ENCODE measurements at places on chromosomes 4 and X.

DNA sequence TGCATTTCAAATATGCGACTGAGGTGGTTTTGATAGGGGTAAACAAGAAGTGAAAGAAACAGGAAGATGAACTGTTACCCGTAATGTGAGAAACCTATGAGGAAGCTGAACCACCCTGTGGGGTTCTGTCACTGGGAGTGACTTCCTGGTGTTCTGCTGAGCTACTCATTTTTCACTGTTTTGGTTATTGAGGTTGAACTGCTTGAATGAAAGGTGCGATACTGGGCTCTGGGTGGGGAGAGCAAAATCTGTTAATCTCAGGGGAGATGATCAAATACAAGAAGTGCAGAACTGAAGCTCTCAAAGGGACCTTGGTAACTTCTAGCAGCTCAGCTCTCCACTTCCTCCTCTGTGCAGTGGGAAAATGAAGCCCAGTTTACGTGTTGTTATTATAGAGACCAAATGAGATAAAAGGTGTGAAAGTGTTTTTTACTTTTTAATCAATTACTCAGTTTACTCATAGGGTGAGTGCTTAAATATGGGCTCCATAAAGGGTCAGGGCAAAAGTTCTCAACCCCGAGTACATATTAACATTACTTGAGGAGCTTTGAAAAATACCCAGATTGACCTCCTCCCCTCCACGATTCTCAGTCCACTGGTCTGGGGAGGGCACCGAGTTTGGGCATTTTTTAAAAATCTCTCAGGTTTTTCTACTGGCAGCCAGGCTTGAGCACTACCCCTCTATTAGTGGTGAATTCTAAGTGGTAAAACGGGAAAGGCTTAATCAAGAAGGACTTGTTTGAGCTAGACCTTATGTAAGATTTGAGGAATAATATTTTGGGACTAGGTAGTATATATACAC, 66.7 kb downstream of the COQ2 start:
- no peak for DNase-seq

DNA sequence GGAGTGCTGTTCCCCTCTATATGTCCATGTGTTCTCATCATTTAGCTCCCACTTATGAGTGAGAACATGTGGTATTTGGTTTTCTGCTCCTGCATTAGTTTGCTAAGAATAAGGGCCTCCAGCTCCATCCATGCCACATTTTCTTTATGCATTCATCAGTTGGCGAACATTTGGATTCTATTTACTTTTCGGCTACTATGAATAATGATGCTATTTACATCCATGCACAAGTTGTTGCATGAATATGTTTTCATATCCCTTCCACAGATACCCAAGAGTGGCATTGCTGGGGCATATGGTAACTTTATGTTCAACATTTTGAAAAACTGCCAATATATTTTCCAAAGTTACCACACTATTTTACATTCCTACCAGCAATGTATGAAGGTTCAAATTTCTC, 13.8 kb upstream of the DDX53 start:
- no peak for DNase-seq

DNA sequence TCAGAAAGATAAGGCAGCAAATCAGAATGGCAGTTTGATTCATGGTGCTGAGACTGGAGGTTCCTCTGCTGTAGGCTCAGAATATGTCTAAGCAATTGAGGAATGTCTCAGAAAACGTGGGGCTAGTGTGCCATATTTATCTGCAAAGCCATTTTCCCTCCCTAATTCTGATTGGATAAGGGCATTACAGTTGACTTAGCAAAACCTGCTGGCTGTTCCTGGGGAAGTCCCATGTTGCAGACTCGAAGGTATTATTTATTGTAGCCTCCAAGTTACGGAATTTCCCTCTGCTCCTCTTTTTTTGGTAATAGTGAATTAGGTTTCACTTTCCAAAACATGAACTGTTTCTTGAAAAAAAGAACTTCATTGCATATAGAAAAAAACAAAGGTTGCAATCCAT, at the start of gene CXCL10:
CXCL10 (minus strand) TSS at position 109 of the 400 bp plus-strand sequence; CDS start at position 43, 66 bp downstream.
- peak; percentile 30 for DNase-seq

DNA sequence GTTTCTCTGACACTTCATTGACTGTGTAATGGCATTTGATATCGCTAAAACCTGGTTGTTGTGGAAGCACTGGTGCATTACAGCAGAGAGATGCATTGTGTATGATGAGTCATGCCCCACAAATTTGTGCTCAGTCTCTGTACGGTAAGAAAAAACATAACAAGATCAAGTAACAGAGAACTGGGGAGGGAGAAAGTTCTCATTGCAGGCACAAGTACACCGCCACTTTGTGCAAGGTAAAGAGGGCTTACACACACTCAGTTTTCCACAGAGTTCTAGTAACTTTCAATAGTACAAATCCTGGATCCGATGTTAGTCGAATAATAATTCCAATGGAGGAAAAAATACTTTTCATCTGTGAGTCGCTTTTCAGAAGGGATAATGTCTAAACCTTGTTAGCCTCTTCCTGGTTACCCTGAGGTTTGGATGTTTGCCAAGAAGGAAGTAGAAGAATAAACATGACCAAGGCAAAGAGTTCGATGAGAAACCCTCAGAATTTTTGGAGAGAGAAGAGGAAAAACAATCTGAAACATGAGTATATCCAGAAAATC, 512.5 kb upstream of the SLIT2 start:
- peak; percentile 79 for DNase-seq

GRCh38 chr4:153791746-153792617, 3.1 kb upstream of the SFRP2 start:
- peak; percentile 22 for DNase-seq

DNA sequence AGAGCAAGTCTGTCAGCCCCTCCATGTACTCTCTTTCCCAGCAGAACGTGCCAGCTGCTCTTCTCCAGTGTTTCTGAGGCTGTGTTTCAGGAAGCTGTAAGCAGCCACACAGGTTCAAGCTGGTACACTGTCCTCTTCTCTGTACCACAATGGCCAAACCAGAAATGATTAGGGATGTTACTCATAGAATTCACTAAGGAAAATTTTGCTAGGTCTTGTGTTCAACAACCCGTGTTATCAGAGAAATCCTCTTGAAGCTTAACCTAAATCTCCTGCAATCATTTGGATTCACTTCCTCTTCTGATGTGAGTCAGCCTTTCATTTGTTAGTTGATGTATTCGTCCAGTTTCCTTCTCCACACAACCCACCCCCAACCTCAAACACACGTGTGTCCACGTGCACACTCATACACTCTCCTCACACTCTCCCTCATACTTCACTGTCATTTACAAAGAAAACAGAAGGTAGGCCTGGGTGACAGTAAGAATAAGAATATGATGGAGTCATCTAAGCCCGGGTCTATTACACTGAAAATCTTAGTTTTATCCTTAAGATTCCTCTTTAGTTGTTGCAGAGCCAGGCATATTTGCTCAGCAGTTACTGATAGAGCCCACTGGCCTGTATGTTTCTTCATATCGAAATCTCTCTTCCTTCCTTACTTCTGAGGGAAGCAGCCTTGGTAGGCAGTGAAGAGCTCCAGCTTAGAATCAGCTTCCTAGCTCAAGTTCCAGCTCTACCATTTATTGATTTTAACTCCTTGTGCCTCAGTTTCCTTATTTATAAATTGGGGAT, 63.4 kb downstream of the DCUN1D4 start:
- DNase-seq = no peak

DNA sequence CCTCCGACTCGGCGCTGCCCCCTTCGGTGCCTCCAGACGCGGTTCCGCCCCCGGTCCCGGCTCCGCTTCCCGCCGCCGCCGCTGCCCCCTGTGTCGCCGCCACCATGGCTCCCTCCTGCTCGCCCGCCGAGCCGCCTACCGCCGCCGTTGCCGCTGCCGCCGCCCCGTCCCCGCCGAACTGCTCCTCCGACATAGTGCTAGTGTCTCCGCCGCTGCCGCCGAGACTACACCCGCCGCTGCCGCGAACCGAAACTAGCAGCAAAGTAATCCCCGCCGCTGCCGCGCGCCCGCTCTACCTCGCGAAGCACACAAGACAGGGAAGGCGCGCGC, 340 bp downstream of the HNRNPD start:
- no peak for DNase-seq

- peak; percentile 4 for DNase-seq
Observed at GRCh38 chr4:115090483-115091075, 22.8 kb downstream of the NDST4 start.

DNA sequence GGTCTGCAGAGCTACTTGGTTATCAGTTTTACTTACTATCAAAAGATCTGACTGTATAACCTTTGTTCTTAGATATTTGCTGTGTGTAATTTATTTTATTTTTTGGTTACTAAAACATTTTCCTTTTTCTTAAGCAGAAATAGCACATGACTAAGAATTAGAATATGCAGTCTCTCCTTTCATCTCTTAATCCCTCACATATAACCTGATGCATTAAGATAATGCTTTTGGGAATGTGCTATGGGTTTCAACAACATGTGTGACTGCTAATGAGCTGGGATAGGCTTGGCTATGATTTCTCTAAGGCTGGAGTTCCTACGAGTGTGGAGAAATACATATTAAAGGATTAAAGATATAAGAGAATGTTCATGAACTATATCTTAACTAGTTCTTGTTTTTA, 41.5 kb downstream of the SHROOM3 start:
- no peak for DNase-seq

- DNase-seq = no peak
Observed at GRCh38 chr4:2267320-2267811, 5.5 kb upstream of the MXD4 start.

- DNase-seq = no peak
Observed at GRCh38 chrX:7637066-7637465, 205.9 kb upstream of the VCX start.

GRCh38 chr4:145098675-145099037, 545 bp downstream of the ABCE1 start:
- DNase-seq = peak; percentile 43

- no peak for DNase-seq
Observed at GRCh38 chr4:12791536-12791935, 692.6 kb downstream of the RAB28 start.

DNA sequence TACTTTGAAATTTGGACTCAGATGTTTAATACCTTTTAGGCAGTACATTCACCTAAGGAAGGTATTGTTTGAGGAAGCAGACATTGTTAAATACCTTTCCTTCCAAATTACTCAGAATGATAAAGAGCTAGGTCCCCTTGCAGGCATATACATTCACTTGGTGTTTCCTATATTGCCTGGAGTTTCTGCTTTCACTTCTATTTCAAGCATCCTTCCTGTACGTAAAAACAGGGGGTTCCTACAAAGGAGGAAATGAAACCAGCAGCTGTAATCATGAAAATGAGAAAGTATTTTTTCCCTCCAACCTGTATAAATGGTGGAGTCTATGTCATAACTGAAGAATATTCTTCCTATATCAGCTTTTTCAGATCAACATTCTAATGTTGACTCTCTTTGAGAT, 90.4 kb upstream of the RASGEF1B start:
- no peak for DNase-seq

DNA sequence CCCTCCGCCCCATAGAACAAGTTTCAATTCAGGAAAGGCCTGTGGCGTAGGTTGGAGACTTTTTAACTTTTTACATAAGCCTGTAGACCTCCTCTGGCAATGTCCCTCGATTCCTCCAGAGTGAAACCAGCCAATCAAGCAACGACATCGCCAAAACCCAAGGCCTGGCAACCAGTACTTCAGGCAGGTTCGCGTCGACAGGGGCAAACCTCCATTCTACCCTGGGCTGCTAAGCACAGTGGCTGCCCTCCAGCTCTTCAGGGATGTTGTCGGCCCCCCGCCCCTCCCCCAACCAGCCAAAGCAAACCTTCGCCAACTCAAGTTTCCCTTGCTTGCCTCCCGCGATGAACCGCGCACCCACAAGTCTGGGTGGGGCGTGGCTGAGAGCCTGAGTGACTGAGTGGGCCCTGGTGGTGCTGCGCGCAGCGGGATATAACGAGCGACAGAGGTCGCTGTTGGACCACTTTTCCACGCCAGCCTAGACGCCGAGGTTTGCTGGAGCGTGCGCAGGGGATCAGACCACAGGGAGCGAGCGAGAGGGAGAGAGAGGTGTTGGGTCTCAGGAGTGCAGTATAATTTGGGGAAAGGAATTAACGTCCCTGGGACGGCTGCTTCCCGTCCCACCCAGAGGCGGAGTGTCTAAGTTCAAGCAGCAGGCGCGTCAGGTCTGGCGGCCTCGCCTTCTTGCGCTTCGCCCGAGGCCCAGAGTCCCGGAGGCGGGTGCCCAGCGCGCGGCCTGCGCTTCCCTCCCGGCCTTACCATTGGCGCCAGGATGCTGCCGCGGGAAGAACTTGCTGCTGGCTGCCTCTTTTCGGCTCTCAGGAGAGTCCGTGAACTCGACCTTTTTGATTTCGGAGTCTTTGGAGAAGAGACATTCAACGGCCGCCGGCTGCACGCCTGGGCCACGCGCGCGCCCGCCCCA, 9.0 kb upstream of the PITX2 start:
- peak; percentile 89 for DNase-seq

GRCh38 chr4:4720646-4721045, 138.8 kb upstream of the MSX1 start:
- DNase-seq = no peak

DNA sequence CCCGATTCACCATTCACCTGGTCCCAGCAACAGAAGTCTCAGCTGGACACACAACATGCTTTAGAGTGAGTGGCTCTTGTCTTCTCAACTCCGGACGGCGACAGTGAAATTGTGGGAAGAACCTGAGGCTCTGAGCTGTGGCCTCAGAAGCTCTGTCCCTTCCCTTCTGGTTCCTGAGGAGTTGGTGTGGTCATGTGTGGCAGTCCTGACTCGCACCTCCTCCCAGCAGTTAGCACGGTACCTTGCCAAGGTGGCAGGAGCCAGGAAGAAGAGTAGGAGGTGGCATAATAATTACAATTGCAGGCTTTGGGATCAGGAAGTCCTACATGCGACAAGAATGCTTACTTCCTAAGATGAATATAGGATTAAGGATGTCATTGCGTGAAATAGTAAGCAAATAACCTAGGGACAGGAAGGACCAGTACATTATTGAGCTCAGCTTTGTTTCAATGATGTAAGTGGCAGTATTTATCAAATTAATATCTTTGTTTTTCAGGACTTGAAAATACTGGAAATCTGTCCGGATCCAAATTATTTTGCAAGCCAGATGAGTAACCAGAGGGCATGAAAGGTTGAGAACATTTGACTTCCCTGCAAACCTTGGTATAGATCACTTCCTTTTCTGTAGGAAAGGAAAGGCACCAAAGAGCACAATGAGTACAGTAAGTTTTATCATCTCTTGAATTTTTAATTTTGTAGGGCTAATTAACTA, 21.1 kb downstream of the RNF4 start:
- DNase-seq = peak; percentile 65

DNA sequence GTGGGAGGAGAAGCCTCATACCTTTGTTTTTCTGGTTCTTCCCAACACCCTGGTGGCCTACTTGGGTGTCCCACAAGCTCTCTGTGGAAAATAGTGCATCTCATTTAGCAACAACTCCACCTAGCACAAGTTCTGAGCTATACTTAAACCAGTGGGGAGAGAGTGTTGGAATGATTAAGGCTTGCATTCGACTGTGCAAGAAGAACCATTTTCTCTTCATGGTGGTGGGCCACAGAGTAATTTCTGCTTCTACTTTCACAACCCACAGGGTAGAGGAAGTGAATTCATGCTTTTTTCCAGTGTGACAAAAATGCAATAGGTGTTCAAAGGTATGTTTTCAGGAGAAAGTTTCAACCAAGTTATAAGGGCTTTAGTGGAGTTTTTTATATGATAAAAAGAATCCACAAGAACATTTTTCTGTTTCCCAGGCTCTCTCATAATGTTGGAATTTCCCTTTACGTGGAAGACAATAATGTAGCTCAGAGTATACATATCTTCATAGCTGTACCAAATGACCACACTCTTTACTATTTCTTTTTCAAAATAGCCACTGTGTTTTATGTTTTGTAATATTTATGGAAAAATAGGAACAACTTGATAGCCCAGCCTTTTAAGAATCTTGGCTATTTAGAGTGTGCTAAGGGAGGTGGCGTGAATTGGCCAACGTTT, 80.3 kb upstream of the HHIP start:
- DNase-seq = peak; percentile 33

Measured in fibroblast of the aortic adventitia (primary cell).